Stimulated activated CD4-positive, alpha-beta T cell treated with anti-CD3 and anti-CD28 coated beads, Interleukin-4, amount 100 ng/mL, for 48 hours (primary cell): ENCODE measurements at places on chromosomes 11 and 22.

DNA sequence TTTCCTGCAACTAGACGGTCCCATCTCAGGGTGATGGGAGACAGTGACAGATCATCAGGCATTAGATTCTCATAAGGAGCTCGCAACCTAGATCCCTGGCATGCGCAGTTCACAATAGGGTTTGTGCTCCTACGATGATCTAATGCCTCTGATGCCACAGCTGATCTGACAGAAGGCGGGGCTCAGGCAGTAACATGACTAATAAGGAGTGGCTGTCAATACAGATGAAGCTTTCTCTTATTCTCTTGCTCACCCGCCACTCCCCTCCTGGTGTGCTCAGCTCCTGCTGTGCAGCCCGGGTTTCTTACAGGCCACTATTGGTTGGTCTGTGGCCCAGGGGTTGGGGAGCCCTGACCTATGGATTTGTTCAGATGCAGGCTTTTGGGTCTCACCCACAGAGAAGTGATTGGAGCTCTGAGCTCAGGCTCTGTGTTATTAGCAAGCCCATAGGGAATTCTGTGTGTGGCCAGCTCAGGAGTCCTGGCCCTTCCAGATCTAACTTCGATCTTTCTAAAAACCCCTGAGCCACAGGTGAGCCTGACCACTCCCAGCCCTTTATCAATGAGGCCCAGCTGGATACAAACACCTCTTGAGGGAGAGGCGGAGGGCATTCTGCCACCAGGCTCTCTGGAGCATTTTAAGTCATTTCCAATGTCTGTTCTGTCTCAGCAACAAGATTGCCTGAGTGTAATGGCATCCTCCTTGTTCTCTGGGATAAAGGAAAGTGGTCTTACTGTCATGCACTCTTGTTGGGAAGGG is 351.8 kb downstream of the BUD13 start:
- DNase-seq = no peak

GRCh38 chr11:114562166-114562916 is 2.7 kb upstream of the NXPE1 start:
- DNase-seq = no peak

DNA sequence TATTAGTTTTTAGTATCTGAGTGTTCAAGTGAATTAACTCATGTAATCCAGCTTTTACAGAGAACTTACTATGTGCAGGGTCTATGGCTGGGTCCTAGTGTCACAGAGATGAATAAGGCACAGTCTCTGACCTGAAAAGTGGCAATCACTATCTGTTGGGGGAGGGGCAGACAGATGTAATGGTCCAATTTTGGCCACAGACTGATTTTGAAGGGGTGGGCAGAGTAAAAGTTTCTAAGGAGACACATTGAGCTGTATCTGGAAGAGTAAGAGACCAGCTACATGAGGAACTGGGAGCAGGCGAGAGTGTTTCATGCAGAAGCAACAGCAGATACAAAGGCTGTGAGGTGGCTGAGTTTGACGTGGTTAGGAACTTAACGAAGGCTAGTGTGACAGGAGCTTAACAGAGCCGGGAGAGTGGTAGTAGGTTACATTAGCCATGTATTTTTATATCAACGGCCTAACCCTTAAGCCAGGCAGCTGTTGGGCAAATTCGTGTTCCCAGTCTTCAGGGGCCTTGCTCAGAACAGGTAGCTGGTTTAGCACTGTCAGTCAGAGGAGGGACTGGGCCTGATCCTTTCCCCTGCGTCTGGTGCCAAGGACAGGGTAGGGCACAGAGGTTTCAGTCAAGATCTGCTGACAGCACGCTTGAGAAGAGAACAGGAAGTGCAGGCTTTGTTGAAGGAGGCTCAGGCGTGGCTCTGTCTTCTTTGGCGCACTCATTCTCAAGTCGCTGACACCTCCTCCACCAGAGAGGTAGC is 1.4 kb upstream of the STIM1 start:
- DNase-seq = no peak

DNA sequence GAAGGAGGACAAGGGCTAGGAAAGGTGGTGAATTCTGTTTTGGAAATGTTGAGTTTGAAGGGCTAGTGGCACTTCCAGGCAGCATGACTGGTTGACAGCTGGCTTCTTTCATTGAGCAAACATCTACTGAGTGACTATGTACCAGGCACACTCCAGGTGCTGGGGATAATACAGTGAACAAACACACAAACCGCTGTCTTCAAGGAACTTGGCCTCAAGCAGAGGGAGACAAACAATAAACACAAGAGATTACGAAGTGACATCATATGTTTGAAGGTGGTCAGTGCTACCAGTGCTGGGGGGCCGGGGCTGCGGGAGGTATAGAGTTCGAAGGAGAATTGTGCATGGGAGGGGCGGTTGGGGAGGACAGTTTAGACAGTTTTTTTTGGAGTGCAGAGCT is 197.0 kb upstream of the SORL1-AS1 start:
- DNase-seq = no peak

GRCh38 chr11:132804258-132804657 is 728.0 kb downstream of the OPCML start:
- no peak for DNase-seq

DNA sequence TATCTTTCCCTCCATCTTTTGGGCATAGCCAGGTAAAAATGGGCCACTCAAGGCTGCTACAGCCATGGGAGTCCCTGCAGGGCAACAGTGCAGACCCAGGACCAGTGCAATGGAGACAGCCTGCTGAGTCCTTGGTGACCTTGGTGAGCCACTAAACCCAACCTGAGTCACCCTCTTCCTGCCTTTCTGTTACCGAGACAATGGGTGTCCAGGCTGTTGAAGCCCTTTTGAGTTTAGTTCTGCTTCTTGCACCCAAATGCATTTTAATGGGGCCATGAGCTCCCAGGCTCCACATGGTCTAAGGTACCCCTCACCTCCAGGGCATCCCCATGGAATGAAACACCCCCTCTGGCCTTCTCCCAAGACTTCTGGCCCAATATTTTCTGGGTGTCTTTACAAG is 874 bp upstream of the PLAAT4 start:
- no peak for DNase-seq

- no peak for DNase-seq
Measured at GRCh38 chr22:33850724-33851123, 69.6 kb downstream of the LARGE1 start.

GRCh38 chr22:43658823-43659222 is 153.3 kb downstream of the EFCAB6 start:
- DNase-seq = no peak

GRCh38 chr11:48052183-48053044 is 72.1 kb downstream of the PTPRJ start:
- DNase-seq = no peak

- no peak for DNase-seq
Measured at GRCh38 chr11:131859538-131860210, 489.3 kb downstream of the NTM start.

DNA sequence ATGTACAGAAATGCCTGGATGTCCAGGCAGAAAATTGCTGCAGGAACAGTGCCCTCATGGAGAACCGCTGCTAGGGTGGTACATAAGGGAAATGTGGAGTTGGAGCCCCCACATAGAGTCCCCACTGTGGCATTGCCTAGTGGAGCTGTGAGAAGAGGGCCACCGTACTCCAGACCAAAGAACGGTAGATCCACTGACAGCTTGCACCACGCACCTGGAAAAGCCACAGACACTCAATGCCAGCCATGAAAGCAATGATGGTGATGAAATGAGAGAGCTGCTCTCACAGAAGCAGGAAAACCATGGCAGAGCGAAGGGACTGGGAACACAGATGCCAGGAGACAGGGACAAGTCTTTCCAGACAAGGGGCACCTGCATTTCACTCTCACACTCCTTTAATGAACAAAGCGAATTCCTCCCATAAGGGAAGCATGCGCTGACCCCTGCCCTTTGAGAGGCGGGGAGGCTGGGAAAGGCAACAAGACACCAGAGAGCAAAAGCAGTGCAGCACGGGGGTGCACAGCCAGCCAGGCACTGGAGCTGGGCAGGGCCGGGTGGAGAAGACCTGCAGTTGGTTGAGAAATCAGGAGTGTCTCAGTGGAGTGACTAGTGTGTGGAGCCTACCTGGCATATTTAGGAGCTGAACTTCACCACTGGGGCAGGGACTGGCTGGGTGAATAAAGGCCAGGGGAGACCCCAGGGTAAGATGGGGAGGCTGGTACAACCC is 1025.2 kb downstream of the TBC1D22A start:
- no peak for DNase-seq

GRCh38 chr11:122951211-122951610 is 30.4 kb downstream of the BSX start:
- DNase-seq = no peak

- no peak for DNase-seq
Measured at GRCh38 chr11:7609015-7609414, 64.3 kb downstream of the CYB5R2 start.

DNA sequence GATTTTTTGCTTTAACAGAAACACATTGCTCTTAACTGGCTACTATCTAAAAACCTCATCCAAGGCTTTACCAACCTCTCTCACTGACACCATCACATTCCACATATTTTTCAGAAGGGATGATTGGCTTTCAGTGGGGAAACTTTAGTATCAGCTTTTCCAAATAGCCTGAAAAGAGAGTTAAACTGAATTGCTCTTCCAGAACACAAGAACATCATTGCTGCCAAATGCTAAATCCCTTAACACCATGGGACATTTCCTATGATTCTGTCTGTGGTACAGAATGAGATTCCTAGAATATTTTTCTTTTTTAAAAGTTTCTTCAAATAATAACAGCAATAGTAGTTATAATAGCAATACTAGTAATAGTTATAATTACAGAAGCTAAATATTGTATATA is 45.4 kb downstream of the SOX6 start:
- no peak for DNase-seq

DNA sequence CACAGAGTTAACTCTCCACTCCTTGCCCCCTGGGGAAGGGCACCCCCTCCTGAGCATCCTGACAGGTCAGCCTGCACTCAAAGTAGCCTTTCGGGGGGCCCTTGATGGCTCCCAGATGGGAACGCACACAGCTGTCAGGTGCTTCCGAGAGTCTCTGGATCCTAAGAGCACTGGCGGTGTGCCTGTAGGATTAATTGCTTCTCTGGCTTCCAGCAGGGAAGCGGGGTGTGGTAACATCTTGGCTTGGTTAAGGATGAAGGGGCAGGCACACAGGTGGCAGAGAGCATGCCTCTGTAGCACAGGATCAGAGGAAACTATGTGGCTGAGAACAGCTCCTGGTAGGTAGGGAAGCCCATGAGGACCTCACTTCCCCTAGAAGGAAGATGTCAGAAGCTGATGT is 199.8 kb downstream of the MIAT start:
- DNase-seq = no peak

DNA sequence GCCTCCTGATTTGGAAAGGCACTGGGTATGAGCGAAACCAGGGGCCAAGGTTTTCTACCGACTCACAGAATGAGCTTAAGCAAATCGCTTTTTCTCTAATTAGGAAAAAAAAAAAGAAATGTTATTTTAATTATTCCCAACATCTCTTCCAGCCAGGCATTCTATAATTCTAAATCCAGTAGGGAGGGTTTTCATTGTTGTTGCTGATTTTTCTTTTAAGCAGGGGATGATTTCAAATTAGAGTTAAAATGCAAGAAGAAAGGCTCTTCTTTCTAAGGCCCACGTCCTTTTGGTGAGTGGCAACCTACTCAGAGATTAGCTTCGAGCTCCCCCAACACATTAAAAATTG is 8.9 kb downstream of the MYH9 start:
- DNase-seq = no peak

GRCh38 chr11:27570542-27570941 is 64.0 kb upstream of the LIN7C start:
- DNase-seq = no peak

DNA sequence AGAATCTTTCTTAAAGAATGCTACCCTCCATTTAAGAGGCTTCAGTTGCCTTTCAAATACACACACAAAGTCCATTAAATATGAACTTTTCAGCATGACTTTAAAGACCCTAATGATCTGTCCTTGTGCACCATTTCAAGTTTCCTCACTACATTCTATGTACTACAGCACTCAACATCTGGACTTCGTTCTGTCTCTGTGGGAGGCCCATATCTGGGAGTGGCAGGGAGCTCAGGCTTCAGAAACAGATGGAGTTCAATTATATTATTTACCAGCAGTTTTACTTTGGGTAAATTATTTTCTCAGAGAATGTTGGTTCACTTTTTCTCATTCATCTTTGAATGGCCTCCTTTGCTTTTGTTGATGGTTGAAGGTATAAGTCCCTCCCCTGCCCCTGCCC is 67.4 kb downstream of the ANO3 start:
- DNase-seq = no peak

DNA sequence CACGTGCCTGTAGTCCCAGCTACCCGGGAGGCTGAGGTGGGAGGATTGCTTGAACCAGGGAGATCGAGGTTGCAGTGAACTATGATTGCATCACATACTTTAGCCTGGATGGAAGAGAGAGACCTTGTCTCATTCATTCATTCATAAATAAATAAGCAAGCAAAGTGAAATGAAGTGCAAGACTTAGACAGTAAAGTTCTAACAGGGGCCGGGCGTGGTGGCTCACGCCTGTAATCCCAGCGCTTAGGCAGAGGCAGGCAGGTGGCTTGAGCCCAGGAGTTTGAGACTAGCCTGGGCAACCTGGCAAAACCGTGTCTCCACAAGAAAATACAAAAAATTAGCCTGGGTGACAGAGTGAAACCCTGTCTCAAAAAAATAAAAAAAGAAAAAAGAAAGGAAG is 1.6 kb upstream of the ZNF280A start:
- DNase-seq = no peak

GRCh38 chr11:130400781-130401483 is 27.5 kb downstream of the ADAMTS8 start:
- DNase-seq = no peak

- no peak for DNase-seq
Measured at GRCh38 chr11:126583594-126584427, 228.3 kb downstream of the ST3GAL4 start.

- no peak for DNase-seq
Measured at GRCh38 chr11:91978747-91979146, 245.9 kb upstream of the FAT3 start.

DNA sequence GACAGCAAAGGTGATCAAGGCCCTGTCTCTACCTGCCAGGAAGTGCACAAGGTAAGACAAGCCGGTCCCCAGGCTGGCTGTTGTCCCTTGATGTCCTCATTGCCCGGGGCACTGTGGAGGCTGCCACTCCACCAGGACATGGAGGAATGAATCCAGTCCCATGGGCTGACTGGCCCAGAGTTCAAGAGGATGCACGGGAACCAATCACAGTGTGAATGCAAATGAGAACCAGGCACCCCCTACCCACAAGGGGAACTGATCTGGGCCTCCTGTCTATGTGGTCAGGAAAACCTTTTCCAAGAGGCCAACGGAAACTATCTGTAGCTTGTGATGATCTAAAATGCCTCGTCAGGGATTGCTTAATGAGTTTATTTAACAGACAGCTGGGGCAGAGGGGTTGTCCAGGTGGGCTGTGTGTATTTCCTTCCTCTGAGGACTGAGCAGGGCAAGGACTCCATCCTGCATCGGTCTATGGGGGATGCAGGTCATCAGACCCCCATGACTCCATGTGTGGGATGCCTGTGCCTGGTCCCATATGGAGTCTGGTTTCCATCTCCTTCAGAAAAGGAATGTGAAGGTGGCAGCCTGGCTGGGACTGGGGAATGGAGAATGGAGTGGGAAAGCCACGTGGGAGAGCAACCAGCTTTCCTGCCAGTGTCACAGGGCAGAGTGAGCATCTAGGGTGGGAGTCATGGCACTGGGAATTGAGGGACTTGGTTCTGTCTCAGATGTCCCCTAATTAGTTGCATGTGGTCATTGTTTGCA is 60.5 kb downstream of the CD82 start:
- DNase-seq = no peak

- no peak for DNase-seq
Measured at GRCh38 chr11:132901638-132902471, 630.4 kb downstream of the OPCML start.

- no peak for DNase-seq
Measured at GRCh38 chr11:113167599-113167998, 146.8 kb upstream of the TTC12 start.
